Stimulated activated CD4-positive, alpha-beta T cell treated with anti-CD3 and anti-CD28 coated beads, TNF-alpha, amount 100 ng/mL, for 1 hour (primary cell): ENCODE measurements at places on chromosomes 12 and 14.

GRCh38 chr14:56552615-56553014 lies 27.0 kb upstream of the TMEM260 start:
- DNase-seq = no peak

DNA sequence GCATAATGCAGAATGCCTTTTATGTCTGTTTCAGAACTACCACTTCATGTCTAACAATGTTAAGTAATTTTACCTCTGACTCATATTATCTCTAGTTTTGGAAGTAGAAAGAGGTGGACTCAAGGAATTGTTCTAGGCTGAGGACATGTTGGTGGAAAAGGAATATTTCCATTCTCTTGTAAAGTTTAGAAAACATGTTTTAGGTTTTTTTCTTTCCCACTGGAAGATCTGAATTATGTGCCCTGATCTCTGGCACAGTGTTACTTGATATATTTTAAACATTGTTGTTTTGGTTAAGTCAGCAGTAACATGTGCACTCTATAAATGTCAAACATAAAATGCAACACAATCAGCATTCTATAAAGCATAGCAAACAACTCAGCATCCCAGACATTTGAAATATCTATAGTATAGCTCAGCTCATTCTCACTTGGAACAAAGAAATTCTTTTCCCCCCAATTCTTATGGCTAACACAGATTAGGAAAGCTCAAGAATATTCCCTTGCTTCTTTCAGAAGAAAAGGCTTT lies 202.3 kb downstream of the STXBP6 start:
- no peak for DNase-seq

- no peak for DNase-seq
Measured at GRCh38 chr12:105382771-105383622, 52.5 kb downstream of the C12orf75 start.

- DNase-seq = no peak
Measured at GRCh38 chr12:19882346-19882745, 443.1 kb downstream of the AEBP2 start.

- no peak for DNase-seq
Measured at GRCh38 chr12:6664902-6665301, 2.0 kb upstream of the ING4 start.

- no peak for DNase-seq
Measured at GRCh38 chr14:88013750-88014349, 8.9 kb downstream of the GPR65 start.

DNA sequence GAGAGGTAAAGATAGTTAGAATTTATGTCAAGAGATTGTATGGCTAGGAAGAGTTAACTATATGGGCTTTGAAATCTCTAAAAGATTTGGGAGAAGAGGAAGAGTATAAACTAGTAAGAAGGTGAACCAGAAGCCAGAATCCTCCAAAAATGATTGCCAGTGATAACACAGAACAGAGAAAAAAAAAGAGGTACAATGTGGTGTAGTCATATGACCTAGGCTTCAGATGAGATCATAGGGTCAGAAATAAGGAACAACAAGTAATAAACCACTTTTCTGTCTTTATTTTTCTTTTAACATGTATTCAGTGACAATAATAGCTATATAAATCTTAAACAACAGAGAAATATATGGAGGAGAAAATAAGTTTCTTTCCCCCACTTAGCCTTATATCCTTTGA lies 2.0 kb upstream of the NECAP1 start:
- no peak for DNase-seq
